ENCODE measurements at places on chromosomes 4 and X.

DNA sequence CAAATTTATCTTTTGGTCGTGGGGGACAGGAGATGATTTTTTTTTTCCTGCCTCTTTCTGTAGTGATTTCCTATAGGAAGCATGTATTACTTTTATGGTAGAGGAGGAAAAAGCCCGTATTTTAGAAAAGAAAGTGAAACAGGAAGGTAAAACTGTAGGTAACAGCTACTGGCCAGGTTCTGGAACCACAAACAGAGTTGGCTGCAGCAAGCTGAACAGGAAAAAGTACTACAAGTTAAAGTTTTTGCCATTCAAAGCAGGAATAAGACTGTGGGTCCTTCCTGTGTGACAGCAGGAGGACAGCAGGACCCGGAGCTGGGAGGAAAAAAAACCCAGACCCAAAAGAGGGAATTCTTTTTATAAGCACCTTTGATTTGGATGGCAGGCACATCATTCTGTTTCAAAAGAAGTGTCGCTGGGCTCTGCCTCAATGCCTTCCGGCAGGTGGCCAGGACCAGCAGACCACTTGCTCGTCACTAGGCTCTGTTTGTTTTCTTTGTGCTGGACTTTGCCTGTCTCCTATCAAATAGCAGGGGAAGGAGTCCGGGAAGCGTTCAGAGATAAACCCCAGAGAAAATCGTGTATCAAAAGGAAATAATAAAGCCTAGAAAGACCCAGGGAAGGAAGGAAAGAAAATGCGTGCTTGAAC is 277.9 kb downstream of the ADGRA3 start:
- no peak for DNase-seq

DNA sequence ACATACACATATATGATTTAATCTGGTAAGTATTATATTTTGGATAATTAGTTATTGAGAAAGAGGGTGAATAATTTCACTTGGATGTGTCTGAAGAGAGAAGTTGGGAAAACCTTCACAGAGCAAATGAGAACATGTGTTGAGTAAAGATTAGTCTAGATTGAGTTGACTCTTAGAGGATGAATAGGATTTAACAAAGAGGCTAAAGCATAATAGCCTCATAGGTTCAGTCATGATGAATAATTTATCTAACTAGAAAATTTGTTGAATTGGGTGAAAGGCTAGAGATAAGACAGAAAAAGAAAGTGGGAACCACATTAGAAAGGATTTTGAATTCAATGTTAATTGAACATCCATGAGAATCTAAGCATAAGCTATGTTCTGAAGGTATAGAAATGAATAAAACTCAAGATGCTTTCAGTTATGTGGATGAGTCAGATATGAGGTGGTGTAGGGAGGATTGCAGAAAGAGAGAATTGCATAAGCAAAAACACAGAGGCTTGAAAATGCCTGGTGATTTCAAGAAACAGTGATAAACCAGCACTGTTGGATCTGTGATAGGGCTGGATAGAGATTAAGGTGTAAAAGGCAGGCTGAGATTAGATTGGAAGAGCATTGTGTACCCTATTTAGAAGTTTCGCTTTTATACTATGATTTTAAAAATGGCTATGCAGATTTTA is 207.6 kb upstream of the NR3C2 start:
- no peak for DNase-seq

DNA sequence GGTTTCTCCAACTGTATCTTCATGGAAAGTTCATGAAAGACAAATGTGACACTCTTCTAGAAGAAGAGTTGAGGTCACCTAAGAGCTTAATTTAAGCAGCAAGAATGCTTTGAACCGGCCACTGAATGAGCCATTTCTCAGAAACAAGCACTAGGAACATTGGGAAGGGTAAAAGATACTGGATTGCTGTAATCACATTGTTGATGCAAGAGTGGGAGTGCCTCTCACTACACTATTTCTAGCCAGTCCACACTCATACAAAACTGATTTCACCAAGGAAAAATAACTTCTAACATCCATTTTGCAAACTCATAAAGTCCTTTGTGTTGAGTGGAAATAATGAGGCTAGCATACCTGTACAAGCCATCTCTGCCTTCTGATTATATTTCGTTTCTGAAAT is 220.3 kb downstream of the RELL1 start:
- DNase-seq = no peak

GRCh38 chr4:15488136-15488535 is 18.5 kb downstream of the CC2D2A start:
- no peak for DNase-seq

GRCh38 chr4:174005422-174005821 is 278.0 kb downstream of the FBXO8 start:
- no peak for DNase-seq

DNA sequence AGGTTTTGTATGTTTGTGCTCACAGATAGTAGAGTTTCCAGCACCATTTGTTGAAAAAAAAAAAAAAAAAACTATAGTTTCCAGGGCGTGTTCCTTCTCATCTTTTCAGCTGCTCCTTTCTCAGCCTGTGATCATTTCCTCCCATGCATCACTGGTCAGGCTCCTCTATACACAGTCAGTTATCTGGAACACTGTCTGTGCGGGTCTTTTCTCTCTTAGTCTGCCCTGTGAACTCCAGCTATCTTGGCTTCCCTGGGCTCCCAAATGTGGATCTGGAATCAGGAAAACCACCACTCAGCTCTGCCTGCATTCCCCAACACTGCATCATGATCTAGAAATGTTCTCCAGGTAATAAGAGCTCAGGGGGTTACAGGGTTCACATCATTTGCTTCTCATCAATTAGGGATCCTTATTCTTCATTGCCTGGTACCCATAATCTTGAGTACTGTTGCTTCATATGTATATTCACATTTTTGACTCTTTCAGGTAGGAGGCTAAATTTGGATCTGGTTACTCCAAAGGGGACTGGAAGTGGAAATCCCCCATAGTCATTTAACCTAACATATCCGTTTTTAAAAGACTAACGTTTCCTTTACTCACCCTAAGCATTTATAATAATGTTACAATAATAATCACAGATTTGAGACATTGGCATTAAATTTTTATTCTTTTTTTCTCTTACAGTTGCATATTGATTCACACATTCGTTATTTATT is 221.8 kb upstream of the KLF3 start:
- DNase-seq = no peak

- no peak for DNase-seq
These were observed 219.8 kb upstream of the CTSO start for GRCh38 chr4:156173486-156173885.

DNA sequence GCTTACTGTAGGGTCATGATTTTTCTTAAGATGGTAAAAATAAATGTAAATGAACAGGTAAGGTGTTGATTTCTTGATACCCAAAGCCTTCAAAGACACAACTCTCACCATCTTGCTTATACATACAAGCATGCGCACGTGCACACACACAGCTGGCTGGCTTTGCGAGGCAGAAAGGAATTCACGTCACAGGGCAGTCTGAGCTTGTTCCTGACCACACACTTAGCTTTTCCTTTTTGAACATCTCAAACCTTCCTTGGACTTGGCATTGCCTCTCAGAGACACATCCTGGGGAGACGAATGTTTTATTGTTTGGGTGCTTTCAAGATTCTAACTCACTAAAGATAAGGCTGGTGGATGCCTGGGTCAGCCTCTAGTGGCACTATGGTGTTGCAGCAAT is 175.0 kb downstream of the NHS start:
- DNase-seq = no peak

DNA sequence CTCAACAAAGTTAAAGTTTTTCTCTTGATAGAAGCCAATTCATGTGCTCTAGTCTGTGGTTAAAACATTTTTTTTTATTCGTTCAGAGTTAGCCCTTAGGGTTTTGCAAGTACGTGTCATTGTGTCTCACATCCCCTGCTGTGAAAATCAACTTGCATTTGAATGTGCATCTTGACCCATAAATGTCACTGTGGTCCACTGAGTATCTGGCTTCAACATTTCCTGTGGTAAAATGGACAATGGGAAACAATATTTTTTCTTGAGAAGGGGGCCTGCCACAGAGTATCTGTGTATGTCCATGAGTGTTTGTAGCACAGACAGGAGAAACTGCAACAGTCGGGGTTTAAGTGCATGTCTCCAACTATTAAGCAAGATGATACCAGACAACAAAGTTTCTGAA is 554.8 kb upstream of the TENM3 start:
- no peak for DNase-seq

- DNase-seq = peak; percentile 7
These were observed 424 bp downstream of the SATL1 start for GRCh38 chrX:85243155-85243554.

DNA sequence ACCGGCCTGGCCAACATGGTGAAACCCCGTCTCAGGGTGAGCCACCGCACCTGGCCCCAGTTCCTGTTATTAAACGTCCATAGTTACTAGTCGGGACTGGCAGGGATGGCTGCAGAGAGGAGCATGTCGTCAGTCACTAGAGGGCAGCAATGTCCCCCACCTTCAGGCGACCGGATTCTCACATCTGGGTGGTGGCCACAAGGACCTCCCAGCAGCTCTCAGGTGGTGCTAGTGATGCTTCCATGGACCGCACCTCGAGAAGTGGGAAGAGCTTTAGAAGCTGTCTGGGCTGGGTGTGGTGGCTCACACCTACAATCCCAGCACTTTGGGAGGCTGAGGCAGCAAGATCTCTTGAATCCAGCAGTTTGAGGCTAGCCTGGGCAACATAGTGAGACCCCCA is 13.3 kb upstream of the IL3RA start:
- DNase-seq = peak; percentile 78

GRCh38 chr4:139142087-139142486 is 34.9 kb downstream of the ELF2 start:
- no peak for DNase-seq

GRCh38 chr4:83112231-83112630 is 2.3 kb downstream of the PLAC8 start:
- peak; percentile 56 for DNase-seq

DNA sequence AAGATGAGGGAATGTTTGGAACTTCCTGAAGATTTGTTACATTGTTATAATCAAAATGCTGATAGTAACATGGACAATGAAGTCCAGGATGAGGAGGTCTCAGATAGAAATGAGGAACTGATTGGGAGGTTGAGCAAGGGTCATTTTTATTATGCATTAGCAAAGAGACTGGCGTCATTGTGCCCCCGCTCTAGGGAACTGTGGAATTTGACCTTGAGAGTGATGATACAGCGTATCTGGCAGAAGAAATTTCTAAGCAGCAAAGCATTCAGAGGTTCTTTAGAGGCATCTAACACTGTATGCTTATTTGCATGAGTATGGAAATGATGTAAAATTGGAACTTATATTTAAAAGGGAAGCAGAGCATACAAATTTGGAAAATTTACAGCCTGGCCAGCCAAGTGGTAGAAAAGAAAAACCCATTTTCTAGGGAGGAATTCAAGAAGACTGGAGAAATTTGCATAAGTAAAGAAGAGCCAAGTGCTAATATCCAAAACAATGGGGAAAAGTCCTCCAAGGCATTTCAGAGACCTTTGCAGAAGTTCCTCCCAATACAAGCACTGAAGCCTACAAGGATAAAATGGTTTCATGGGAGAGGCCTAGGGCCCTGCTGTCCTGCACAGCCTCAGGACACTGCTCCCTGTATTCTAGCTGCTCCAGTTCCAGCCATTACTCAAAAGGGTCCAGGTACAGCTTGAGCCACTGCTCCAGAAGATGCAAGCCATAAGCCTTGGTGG is 483.0 kb upstream of the NDST4 start:
- DNase-seq = no peak

DNA sequence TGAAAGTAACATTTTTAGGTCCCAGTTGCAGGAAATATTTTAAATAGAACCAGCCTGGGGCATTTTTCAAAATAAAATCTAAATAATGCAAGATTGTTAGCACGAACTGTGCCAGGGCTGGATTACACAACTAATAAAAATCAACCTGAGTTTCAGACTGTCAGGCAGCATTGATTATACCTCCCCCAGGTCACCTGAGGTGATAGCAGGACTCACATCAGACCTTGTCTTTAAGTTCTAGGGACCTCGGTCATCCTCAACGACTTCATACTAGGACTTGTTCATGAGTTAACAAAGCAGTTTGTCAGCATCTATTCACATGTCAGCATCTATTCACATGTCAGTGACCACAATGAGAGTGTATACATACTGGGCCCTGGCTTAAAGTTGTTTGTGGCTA is 8.7 kb upstream of the TEX13A start:
- DNase-seq = no peak

GRCh38 chr4:152064282-152064681 is 303.5 kb upstream of the GATB start:
- DNase-seq = no peak

DNA sequence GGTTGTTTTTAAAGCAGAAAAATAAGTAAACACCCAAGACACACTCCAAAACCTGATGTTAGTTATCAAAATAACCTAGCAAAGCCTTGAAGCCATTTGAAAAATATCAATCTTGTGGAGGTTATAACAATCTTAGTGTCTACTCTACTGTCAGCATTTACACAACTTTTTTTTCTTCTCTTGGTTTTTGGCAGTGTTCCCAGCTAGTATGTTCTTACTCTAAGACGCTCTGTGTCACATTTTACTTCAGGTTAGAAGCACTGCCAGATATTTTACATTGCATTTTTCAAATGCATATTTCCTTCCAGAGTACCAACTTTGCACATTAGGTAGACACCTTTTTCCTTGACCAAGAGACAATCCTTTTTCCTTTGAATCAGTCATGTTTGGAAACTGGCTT is 114.0 kb upstream of the INPP4B start:
- DNase-seq = no peak

DNA sequence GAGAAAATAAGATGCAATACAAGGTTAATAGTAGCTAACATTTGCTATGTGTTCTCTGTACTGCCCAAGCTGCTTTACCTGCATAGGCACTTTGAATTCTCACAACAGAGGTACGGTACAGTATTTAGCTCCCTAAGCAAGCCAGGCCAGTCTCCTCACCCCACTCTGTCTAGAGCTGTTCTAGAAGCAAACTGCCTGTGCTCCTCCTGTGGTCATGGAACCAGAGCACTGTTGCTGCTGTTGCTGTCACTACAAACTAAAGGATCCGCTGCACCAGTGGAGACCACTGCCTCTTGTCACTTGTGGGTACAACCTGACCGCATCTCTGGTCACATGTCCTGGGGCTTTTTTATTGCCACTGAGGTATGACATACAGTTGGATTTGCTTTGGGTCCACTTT is 19.6 kb downstream of the ZNF330 start:
- no peak for DNase-seq

GRCh38 chr4:186132577-186133242 is 28.2 kb downstream of the FAM149A start:
- DNase-seq = no peak

DNA sequence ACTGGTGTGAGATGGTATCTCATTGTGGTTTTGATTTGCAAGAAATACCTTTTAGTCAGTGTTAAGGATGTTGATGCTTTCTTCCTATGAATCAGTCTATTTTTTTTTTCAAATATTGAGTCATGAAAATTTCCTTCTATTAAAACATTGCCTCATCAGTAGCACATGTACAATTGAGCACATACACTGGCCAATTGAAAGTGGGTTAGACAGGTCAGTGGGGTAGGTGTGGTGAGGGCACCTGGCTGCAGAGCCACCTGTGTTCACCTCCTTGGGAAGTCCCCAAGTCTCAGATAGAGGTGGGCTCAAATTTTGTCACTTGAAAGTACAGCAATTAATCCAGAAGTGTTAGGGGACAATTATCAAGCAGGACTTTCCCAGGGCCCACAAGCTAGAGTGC is 243.7 kb downstream of the SPRY1 start:
- no peak for DNase-seq

GRCh38 chrX:96791559-96791958 is 92.1 kb upstream of the RPA4 start:
- DNase-seq = no peak

All from GM20000 (cell line).